Activated CD8-positive, alpha-beta T cell treated with anti-CD3 and anti-CD28 coated beads for 36 hours (primary cell): ENCODE measurements at places on chromosomes 5 and 9. TPM values are rescaled to one million over a fixed set of nuclear protein-coding genes. Genes with fewer than 3 reads are reported as not detected.

- H3K4me1 ChIP-seq: peaks cover 44% of the 10 kb centered on the region
- H3K27ac ChIP-seq: peak overlapping the region; percentile 11
- H3K27me3 ChIP-seq: no peaks in the 10 kb centered on the region
- H3K4me3 ChIP-seq: no peak overlapping the region
- peak; percentile 42 for DNase-seq
These were observed 162.8 kb downstream of the PIK3R1 start for GRCh38 chr5:68378204-68378820.

GRCh38 chr9:78566521-78566920, 269.6 kb downstream of the PSAT1 start:
- no peaks in the 10 kb centered on the region for H3K4me1 ChIP-seq
- H3K27ac ChIP-seq: no peak overlapping the region
- H3K4me3 ChIP-seq: no peak overlapping the region
- H3K36me3 ChIP-seq: no peaks in the 10 kb centered on the region
- H3K27me3 ChIP-seq: no peaks in the 10 kb centered on the region

- peak overlapping the region; percentile 89 for H3K27ac ChIP-seq
- H3K27me3 ChIP-seq: no peaks in the 10 kb centered on the region
- DNase-seq: peak; percentile 46
- peak overlapping the region; percentile 17 for H3K4me3 ChIP-seq
- H3K36me3 ChIP-seq: peaks cover 20% of the 10 kb centered on the region
These were observed 18.8 kb downstream of the NANS start for GRCh38 chr9:98075332-98075805.

GRCh38 chr5:9505225-9505624, 40.6 kb downstream of the SEMA5A start:
- H3K27ac ChIP-seq: no peak overlapping the region
- H3K27me3 ChIP-seq: no peaks in the 10 kb centered on the region
- H3K4me1 ChIP-seq: no peaks in the 10 kb centered on the region
- no peak overlapping the region for H3K4me3 ChIP-seq
- DNase-seq: no peak
- H3K36me3 ChIP-seq: no peaks in the 10 kb centered on the region

The ANAPC2 gene
- total RNA-seq: 39.6 TPM

The EPB41L4B gene
- total RNA-seq: 0.34 TPM

The FBP1 gene
- 1.2 TPM for total RNA-seq
